ENCODE measurements at places on chromosomes 12 and 14.

GRCh38 chr12:117147639-117148038 is 42.6 kb downstream of the FBXO21 start:
- DNase-seq = no peak

DNA sequence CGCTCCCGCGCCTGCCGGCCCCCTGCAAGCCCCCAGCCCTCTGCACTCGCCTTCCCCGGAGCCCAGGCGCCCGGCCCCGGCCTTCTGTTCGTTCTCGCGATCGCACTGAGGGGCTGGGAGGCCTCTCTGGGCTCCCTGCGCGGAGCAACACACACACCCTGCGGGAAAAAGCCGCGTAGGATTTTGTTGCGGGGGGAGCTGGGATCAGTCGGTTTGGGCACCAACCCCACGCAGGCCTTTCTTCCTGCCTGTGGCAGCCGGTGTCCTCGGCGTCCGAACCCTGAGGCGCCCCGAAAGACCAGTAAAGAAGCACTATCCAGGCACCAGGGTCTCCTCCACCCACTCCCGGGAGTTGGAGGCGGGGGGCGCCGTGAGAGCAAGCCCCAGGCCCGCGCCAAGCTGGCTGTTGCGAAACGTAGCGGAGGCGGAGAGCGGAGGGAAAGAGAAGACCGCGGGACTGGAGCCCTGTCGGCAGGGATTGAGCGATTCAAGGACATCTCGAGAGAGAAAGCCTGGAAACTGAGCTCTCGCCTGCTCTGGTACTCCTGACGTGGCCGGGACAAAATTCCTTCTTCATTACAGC is 1.9 kb upstream of the HOXC5 start:
- DNase-seq = peak; percentile 73

GRCh38 chr12:62724947-62725451 is 210.0 kb downstream of the PPM1H start:
- DNase-seq = peak; percentile 98

DNA sequence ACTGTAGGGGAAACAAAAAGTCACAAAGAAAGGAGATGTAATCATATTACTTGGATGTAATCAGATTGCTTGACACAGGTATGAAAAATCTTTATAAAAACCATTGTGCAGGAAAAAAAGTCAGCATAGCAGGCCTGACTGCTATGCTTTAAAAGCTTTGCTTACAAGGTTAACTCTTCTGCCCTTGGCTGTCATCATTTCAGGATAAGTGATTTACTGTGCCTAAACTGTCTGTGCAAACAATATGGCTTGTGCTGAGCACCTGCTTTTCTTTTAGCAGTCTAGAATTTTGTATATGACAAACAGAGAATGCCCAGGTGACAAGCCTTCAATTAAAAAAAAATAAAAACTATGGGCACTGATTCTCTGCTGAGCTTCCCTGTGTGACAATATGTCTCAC is 63.8 kb upstream of the PLEKHG7 start:
- no peak for DNase-seq

GRCh38 chr14:77141214-77142004 is at the start of gene ZDHHC22:
ZDHHC22 (minus strand) TSS chr14:77141791; CDS start chr14:77139738, 2,053 bp downstream.
- DNase-seq = no peak

GRCh38 chr14:34368115-34368970 is 93.7 kb downstream of the SPTSSA start:
- peak; percentile 23 for DNase-seq

- DNase-seq = peak; percentile 50
These were observed 617.6 kb downstream of the LRFN5 start for GRCh38 chr14:42224053-42224888.

GRCh38 chr14:55180434-55180833 is 11.0 kb downstream of the DLGAP5 start:
- DNase-seq = no peak

DNA sequence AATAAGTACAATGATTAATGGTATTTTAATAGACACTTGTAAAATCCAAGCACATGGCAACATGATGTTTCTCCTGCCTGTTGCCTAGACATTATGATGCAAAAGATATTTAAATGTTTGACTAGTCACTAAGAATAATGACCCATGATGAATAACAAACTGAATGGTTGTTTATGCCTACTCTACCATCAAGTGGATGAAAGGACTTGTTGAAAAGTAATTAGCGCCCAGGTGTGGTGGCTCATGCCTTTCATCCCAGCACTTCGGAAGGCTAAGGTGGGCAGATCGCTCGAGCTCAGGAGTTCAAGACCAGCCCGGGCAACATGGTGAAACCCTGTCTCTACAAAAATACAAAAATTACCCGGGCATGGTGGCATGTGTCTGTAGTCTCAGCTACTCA is 30.7 kb downstream of the KIF21A start:
- no peak for DNase-seq

DNA sequence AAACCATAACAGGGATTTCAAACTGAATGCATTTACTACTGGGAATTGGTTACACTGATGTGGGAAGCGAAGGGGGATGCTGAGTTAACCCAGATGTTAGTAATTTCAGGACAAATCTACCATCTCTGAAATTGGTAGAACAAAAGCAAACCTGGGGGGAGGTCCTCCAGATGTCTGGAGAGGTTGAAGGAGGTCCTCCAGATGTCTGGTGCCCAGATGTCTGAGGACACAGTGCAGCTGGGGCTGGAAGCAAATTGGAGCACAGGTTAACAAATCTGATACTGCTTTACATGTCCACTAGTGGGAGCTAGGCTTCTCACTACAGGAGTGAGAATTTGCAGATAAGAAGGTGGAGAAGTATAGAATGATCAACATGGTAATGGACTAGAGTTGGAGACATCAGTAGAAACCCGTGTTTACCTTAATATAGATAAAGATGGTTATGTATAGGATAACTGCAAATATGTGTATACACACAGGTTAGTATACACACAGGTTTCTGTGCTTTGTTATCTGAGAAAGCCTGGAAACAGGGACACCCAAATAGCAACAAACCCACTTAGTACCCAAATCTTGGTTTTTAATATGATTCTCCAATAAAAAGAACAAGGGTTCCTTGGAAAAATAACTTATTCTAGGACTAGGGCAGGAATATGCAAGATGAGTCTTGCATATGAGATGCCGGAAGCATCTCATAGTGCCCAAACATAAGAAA is 162.5 kb downstream of the C12orf50 start:
- DNase-seq = no peak

DNA sequence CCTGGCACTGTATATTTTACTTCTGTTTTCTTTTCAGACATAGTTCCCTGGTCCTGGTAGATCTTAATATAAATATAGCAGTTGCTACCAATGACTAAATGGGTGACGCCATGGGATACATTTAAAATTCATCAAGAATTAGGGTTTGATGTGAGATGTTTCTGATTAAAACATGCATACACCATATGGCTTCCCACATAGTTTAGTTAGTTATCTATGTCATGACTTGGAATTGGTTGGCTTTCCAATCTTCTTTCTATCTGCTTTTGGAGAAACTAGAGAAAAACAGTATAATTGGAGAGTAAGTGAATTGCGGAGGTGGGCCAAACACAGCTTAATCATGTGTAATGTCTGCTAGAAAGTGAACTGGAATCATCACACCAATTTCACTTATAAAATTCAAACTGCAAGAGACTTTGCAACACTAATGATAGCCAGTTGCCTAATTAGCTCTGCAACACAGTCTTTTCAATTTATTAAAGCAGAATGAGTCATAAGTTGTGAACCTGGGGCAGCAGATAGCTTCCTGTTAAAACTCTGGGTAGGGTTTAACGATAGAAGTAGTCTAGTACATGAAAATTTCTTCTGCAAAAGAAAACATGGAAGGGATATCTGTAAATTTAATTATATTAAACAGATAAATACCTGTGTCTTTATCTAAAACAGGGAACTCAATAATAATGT is 295.2 kb downstream of the SLC16A7 start:
- no peak for DNase-seq

DNA sequence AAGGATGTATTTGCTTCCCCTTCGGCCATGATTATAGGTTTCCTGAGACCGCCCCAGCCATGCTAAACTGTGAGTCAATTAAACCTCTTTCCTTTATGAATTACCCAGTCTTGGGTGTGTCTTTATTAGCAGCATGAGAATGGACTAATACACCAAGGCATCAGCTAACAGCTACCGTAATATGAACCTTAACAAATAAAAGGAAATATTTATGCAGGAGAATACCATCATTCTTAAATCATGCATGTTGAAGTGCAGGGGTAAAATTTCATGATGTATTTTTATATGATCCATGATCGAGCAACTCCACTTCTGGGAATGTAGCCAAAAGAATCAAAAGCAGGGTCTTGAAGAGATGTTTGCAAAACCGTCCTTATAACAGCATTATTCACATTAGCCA is 379.0 kb downstream of the NPAS3 start:
- DNase-seq = no peak

GRCh38 chr12:113891167-113891692 is 74.9 kb downstream of the RBM19 start:
- no peak for DNase-seq

DNA sequence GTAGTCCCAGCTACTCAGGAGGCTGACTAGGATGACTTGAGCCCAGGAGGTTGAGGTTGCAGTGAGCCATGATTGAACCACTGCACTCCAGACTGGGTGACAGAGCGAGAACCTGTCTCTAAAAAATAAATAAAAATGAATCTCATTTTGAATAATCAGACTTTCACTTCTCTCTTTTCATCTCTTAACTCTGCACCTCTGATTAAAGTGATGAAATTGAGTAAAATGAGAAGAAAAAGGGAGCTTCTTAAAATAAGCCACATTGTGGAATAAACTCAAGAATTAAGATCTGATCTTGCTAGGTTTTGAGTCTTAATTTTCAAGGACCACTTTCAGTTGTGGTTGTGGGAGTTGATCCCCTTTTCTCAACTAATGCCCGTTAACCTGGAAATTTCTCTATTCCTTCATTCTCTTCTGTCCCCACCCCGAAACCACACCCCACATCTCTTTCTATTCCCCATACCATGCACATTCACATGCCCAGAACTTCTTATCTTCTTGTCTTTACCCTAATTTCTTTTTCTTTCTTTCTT is 70.9 kb upstream of the ETV6 start:
- DNase-seq = no peak

DNA sequence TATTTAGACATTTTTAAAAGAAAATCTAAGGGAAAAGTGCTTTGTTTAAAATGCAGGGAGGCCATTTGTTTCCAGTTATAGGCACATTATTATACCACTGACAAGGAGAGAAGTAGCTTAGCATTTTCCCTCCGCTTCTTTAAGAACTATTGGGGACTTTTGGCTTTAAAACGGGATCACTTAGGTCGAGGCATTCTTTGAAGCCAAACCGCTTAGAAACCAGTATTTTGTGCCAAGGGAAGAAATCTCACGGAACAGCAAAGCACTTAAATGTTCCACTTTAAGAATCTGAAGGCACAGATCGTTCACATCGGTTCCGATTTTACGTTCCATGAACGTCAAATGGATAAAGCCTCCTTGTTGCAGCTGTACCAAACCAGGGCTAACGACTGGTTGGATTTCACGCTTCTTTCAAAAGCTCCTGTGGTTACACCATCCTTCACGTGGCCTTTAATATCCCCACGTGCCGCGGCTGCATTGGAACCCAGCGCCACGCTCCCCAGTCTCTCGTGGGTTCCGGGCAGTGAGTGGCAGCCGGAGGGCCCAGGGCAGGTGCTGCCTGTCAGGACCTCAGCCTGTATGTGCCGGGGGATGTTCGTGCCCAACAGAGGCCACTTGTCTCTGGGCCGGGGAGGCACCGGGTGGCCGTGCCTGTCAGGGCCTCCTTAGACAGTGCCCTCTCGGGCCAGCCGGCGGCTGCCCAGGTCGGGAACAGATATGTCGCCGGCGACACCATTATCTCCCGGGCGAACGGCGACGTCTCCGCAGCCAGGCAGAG is 195.4 kb downstream of the KIF26A start:
- DNase-seq = no peak

GRCh38 chr12:110995016-110995415 is 74.6 kb upstream of the MYL2 start:
- DNase-seq = no peak

DNA sequence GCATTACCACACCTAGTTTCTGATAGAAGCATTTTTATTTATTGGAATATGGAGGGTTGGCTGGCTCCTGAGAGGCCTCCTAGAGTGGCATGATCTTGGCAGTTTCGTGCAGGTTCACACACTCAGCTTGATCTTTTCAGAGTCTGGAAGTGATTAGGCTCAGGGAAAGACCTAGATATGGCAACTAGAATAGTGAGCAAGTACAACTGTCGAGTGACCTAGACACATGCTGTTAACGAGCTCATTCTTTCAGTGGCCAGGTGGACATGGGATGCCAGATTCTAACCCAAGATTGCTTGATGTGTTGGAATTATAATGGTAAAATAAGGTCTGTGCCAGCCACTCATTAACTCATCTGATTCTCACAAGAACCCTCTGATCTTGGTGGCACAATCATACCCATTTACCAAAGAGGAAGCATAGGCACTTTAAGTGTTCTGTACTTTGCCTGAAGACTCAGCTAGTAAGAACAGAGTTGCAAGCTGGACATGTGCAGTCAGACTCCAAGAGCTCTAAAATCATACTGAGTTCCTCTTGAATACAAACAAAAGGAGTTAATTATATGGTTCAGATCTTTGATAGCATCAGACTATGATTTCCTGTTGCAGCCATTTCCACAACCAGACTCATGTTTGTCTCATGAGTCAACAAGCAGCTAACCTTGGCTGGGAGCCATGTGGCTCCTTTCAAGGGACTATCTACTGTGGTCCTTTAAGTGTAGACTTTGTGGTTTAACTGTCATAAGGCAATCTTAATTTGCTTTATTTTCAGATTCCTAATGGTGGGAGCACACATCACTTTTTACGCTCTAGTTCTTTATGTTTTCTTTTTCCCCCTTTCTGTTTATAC is 144.2 kb downstream of the PLEKHA5 start:
- peak; percentile 98 for DNase-seq
